ENCODE measurements at places on chromosomes 4 and X.

DNA sequence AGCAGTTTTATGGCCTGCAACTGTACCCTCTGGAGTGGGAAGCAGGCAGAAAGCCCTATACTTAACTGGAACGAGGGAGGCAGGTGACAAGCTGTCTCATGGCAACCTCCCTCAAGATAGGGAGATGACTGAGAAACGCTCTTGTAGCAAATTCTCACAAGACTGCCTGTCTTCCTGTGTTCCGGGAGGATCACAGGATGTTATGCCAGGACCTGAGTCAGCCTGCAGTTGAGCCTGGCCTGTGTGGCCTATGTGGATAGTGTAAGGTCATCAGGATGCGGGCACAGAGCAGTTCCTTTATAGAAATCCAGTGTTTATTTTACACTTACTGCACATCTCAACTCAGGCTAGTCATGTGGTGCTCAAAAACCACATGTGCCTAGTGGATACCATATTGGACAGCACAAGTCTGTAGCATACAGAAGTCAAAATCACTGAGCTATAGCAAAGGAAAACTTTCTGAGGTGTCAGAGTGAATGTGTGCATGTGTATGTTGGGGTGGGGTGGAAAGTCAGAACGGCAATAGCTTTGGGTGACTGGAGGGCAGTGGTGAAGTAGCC, 25.2 kb downstream of the TAF7L start:
- DNase-seq = no peak

GRCh38 chr4:40143926-40144508, 52.8 kb upstream of the RHOH start:
- DNase-seq = no peak

DNA sequence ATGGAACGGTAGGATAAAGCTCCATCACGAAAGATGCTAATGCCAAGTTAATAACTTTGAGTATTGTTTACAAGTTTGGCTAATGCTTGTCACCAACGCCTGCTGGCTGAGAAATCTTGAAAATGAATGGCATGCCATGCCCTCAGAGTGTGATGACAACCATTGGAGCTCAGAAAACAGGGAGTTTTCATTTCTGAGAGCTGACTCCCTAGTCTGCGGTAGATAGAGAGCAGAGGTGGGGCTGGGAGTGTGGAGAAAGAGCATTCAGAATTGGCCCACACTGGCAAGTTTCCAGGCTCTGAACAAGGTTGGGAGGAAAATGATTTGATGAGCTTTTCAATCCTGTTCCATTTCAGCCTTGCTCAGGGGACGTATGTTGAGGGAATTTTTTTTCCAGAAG, 183.9 kb downstream of the CPEB2 start:
- peak; percentile 5 for DNase-seq

DNA sequence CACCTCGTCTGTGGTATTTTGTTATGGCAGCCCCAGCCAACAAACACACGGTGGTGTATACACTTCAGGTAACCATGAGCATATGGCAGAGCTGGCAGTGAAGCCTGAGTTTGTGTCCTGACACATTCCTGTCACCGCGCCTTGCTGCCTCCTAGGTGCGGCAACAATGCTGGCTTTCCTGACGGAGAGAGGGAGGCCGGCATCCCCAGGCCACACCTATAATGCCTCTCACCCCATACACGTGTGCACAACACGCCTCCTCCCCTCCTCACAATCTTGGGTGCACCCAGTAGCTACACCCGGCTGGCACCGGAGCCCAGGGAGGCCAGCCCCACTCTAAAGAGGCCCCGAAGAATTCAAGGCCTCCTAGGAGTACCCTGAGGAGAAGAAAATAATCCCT, 158.5 kb downstream of the NSUN7 start:
- DNase-seq = no peak

- no peak for DNase-seq
Measured at GRCh38 chr4:123317211-123317610, 79.4 kb upstream of the SPRY1 start.

GRCh38 chr4:41701983-41702382, 46.5 kb downstream of the PHOX2B start:
- no peak for DNase-seq

DNA sequence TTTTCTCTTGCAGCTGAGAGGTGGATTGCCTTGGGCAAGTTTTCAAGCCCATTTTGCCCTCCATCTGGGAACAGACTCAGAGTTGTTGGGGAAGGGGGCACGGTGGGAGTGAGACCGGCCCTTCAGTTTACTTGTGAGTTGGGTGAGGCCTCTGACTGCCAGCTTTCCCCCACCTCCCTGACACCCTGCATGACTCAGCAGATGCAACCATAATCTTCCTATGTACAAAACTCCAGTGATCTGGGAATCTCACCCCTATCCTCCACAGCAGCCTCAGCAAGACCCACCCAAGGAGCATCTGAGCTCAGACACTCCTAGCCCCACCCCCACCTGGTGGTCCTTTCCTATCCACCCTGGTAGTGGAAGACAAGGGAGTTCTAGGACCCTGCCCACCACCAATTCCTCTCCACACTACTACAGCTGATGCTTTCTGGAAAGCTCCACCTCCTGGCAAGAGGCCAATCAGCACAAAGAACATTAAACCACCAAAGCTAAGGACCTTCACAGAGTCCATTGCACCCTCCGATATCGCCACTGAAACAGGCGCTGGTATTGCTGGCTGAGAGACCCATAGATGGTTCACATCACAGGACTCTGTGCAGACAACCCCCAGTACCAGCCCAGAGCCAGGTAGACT, 99.4 kb upstream of the STK26 start:
- DNase-seq = peak; percentile 8

DNA sequence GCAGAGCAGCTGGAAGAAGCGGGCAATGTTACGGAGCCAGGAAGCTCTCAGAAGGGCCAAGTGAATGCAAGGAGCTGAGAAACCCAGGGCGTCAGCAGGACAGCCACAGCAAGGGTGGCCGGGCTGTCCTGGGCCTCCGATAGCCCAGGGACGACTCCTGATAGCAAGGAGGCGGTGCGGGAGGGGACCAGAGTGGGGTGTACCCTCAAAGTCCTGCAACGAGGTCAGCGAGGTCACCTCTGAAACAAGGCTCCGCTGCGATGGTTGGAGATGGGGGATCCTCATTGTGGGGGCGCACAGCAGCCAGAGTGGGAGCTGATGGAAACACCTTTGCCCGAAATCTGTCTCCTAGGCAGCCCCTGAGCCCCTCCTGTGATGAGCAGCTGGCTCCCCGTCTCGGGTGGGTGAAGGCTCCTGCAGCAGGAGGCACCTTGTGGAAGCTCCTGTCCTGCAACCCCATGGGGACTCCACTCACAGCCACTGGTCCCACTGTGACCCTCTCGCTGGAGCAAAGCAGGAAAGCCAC, 4.3 kb upstream of the CCNQ start:
- DNase-seq = no peak

GRCh38 chr4:169068423-169068822, 58.4 kb upstream of the CBR4 start:
- DNase-seq = no peak

- DNase-seq = no peak
Measured at GRCh38 chrX:15623054-15623453, 22.3 kb upstream of the ACE2 start.

DNA sequence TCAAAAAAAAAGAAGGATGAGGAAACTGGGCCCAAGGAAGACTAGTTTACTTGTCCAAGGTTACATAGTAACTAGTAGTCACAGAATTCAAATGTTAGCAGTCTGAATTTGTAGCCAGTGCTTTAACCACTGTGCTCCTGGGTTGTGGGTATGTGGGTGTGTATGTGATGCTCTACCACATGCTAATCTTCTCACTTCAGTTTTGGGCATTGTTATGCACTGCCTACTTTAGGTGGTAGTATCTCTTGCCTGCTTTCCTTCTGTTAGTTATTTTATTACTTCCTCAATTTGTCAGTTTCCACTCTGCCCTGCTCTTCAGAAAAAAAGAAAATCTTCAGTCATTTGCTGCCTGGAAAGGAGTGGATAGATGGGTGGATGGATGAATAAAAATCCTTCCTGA, 219.2 kb downstream of the RPA4 start:
- DNase-seq = peak; percentile 4

- no peak for DNase-seq
Measured at GRCh38 chr4:150934022-150934421, 81.1 kb downstream of the LRBA start.

DNA sequence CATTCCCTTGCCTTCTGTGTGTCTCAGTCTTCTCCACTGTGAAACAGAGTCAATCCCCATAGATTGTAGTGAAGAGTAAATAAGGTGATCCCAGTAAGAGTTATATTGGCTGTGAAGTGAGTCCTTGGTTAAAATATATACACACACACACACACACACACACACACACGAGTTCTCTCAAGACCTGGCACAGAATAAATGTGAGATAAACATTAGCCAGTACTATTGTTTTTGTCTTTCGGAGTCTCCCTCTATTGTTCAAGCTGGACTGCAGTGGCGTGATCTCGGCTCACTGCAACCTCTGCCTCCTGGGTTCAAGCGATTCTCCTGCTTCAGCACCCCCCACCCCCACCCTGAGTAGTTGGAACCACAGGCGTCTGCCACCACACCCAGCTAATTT, 44.8 kb upstream of the FAM156A start:
- DNase-seq = no peak

- DNase-seq = no peak
Measured at GRCh38 chr4:16450031-16450430, 223.8 kb upstream of the TAPT1 start.

- peak; percentile 86 for DNase-seq
Measured at GRCh38 chr4:73729534-73730165, 10.7 kb upstream of the CXCL8 start.

DNA sequence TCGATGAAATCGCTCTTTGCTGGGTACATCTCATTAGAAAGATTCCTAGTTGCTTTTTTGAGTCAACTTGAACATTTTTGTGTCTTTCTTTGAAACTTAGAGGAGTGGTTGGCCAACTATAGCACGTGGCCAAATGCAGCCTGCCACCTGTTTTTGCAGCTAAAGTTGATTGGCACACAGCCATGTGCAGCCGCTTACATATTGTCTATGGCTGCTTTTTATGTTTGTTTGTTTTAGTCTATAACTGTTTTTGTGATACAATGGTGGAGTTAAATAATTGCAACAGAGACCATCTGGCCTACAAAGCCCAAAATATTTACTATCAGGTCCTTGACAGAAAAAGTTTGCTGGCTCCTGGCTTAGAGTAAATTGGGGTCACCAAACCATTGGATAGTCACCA, 86.3 kb downstream of the CLCN4 start:
- no peak for DNase-seq

GRCh38 chr4:3041192-3042142, 32.9 kb downstream of the HTT-AS start:
- DNase-seq = peak; percentile 60

GRCh38 chr4:129514852-129515251, 418.9 kb downstream of the C4orf33 start:
- no peak for DNase-seq

DNA sequence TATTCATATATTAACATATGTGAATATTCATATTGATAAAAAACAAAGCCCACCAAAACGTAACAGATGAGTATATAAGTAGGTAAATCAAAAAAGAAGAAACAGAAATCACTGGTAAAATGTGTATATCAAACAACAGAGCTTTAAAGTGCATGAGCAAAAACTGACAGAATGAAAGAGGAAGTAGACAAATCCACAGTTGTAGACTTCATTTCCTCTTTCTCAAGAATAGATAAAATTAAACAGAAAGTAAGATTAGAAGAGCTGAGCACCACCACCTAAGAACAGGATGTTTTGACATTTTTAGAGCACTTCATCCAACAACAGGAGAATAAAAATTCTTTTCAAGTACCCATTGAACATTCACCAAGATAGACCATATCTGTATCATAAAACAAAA, 64.6 kb downstream of the CNKSR2 start:
- peak; percentile 79 for DNase-seq

DNA sequence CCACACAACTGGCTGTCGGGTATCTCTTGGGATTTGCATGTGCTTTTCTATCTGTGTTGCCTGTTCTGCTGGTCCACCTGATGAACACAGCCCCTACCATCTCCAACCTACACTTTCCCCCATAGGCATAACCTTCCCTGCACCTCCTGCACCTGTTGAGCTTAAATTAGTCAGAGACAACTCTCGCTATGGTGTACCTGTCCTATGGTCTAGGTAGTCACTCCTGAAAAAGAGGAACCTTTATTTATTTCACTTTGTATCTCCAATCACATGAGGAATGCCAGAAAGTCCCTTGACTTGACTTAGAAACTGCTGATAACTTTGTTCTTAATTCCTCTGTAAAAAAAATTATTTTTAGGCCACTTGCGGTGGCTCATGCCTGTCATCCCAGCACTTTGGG, 338.1 kb downstream of the DHRSX start:
- DNase-seq = no peak

GRCh38 chr4:183823434-183823833, 81.7 kb upstream of the STOX2 start:
- no peak for DNase-seq

GRCh38 chr4:48436318-48436717, 46.8 kb upstream of the SLC10A4 start:
- no peak for DNase-seq

DNA sequence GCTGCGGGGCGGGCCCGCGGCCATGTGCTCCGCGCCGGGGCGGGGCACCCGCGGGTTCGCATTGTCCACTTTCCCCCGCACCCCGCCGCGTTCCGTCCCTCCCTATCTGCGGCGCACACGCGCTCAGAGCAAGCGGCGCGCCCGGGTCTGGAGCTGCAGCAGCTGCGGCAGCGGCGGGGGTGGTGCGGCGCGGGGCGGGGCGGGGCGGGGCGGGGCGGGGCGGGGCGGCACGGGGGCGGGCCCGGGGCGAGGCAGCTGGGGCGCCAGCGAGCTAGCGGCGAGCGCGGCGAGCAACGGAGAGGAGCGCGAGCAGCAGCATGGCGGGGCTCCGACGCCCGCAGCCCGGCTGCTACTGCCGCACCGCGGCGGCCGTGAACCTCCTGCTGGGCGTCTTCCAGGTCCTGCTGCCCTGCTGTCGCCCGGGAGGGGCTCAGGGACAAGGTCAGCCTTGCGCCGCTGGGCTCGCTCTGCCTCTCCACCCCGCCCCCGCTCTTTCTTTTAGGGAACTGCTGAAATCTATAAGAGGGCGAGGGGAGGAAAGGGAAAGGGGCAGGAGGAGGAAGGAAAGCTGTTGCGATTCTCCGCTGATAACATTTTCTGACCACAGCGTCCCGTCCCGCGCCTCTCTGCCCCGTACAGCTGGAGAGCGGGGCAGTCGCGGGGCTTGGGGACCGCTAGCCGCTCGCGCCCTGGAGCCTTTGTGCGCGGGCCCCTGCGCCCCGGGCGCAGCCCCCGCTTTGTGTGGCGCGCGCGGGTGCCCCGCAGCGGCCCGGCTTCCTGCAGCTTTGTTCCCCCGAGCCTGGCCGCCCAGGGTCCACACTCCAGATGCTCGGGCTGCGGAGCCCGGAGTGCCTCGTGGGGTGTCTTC, at the start of gene TMEM131L:
Gene TMEM131L, plus strand, starts transcription at position 280 of the 868 bp plus-strand sequence. Its CDS starts 38 bp downstream, at position 318.
- DNase-seq = peak; percentile 96

DNA sequence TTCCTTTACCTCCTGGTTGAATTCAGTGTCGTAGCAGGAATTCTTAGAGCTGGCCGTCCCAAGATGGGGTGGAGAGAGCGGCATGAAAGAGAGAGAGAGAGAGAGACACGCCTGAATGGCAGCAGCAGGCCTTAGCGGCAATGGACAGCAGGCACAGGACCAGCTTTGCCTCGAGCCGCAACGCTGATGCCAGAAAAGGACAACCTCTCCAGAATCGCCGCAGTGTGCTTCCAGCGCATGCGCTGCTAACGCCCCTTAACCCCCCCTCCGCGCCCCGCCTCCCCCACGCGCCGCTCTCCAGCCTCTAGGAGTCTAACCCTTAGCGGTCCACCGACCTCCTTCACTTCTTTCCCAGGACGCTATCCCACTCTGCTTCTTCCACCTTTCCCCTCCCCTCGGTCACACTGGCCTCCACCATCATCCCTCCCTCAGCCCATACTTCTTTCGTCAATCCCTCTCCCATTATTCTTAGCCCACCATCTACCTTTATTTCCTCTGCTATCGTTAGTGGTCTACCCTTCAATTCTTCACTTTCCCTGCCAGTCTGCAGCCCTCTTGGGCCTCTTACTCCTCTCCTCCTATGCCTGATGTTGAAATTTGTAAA, 10.5 kb upstream of the ZCCHC13 start:
- DNase-seq = peak; percentile 78

All from OCI-M1 (cell line).